HCT116 (cell line): ENCODE measurements at places on chromosomes 7 and 10. TPM values are rescaled to one million over a fixed set of nuclear protein-coding genes. Genes with fewer than 3 reads are reported as not detected.

GRCh38 chr10:132554053-132554990 lies 16.7 kb downstream of the INPP5A start:
- no peaks in the 10 kb centered on the region for H3K36me3 ChIP-seq
- no peak for DNase-seq
- H3K4me1 ChIP-seq = no peaks in the 10 kb centered on the region
- no peaks in the 10 kb centered on the region for H3K27me3 ChIP-seq

- H3K36me3 ChIP-seq = no peaks in the 10 kb centered on the region
- peaks cover 11% of the 10 kb centered on the region for H3K4me1 ChIP-seq
- no peak for DNase-seq
- H3K4me3 ChIP-seq = no peak overlapping the region
- H3K27ac ChIP-seq = no peak overlapping the region
Observed at GRCh38 chr10:86753051-86753450, 3.4 kb upstream of the BMPR1A start.

- no peaks in the 10 kb centered on the region for H3K27me3 ChIP-seq
- no peak for DNase-seq
- no peak overlapping the region for H3K4me3 ChIP-seq
Observed at GRCh38 chr7:155925682-155926081, 113.4 kb upstream of the SHH start.

DNA sequence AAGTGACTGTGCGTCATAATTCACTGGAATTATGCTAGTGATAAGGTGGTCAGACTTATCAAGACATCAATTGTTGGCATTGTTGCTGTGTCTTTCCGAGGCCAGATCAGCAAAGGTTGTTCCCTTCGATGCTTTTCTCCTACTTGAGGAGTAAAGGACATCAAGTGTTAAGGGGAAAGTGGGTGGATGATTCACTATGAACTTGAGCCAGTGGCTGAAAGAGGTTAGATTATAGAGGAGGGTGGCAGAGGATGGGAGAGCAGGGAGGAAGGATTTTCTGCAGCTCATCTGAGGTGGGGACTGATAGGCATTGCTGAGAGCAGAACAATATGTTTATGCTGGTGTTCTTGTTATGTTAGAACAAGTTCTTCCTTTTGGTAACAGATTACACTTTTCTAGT lies 131.4 kb upstream of the AGR3 start:
- DNase-seq = no peak
- no peak overlapping the region for H3K27ac ChIP-seq
- H3K27me3 ChIP-seq = no peaks in the 10 kb centered on the region
- no peak overlapping the region for H3K4me3 ChIP-seq
- no peaks in the 10 kb centered on the region for H3K4me1 ChIP-seq
- no peaks in the 10 kb centered on the region for H3K36me3 ChIP-seq

GRCh38 chr10:48364659-48365405 lies 58.4 kb downstream of the MAPK8 start:
- peaks cover 2% of the 10 kb centered on the region; the same call in 1 of the 2 replicates for H3K4me1 ChIP-seq
- no peak overlapping the region for H3K4me3 ChIP-seq
- H3K27ac ChIP-seq = no peak overlapping the region
- H3K36me3 ChIP-seq = no peaks in the 10 kb centered on the region
- no peak for DNase-seq

GRCh38 chr10:33066558-33067236 lies 108.7 kb upstream of the ITGB1 start:
- no peak overlapping the region for H3K4me3 ChIP-seq
- no peak overlapping the region for H3K27ac ChIP-seq
- peaks cover 6% of the 10 kb centered on the region; the same call in 1 of the 2 replicates for H3K4me1 ChIP-seq
- DNase-seq = no peak

- no peak overlapping the region for H3K4me3 ChIP-seq
- H3K36me3 ChIP-seq = no peaks in the 10 kb centered on the region
- H3K27me3 ChIP-seq = no peaks in the 10 kb centered on the region
- H3K27ac ChIP-seq = no peak overlapping the region
Observed at GRCh38 chr7:85851571-85852193, 664.8 kb upstream of the SEMA3D start.

DNA sequence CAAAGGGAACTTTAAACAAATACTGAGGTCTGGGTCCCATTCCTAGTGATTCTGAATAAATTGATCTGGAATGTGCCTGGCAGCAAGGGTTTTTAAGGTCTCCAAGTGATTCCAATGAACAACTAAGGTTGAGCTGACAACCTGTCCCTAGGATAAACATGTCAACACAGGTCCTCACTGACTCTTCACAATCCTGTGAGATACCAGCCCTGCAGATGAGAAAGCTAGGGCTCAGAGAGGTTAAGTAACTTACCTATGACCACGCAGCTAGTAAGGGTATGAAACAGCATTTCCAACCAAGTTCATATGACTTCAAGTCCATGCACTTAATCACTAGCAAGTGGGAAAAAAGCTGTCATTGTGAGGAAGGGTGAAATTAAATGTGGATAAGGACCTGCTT lies 44.0 kb downstream of the SEM1 start:
- H3K36me3 ChIP-seq = 0 out of 2 replicates have a peak, but pooled peaks cover 3% of the 10 kb centered on the region
- no peak overlapping the region for H3K27ac ChIP-seq

- H3K36me3 ChIP-seq = no peaks in the 10 kb centered on the region
- no peak for DNase-seq
- H3K4me3 ChIP-seq = no peak overlapping the region
- H3K4me1 ChIP-seq = no peaks in the 10 kb centered on the region
- no peak overlapping the region for H3K27ac ChIP-seq
Observed at GRCh38 chr10:43900571-43900970, 251.9 kb upstream of the ZNF32 start.

DNA sequence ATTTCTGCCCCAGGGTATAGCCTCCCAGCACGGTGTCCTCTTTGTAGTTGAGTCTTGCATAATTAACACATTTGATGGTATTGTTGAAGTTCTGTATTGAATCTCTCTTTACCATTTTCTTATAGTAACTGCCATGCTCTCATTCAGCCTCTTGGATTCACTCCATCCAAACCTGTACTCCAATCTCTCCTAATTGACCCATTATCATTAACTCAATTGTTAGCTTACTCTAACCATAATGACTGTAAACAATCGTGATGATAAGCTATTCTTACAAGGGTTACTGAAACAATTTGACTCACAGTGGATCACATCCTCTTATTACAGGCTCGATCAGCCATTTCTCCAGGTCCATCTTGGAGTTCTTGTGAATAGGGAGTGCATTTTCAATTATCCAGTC lies 191.9 kb upstream of the AGK start:
- H3K27ac ChIP-seq = no peak overlapping the region
- 0 out of 2 replicates have a peak, but pooled peaks cover 3% of the 10 kb centered on the region for H3K27me3 ChIP-seq
- no peak overlapping the region for H3K4me3 ChIP-seq
- no peaks in the 10 kb centered on the region for H3K4me1 ChIP-seq
- DNase-seq = no peak

DNA sequence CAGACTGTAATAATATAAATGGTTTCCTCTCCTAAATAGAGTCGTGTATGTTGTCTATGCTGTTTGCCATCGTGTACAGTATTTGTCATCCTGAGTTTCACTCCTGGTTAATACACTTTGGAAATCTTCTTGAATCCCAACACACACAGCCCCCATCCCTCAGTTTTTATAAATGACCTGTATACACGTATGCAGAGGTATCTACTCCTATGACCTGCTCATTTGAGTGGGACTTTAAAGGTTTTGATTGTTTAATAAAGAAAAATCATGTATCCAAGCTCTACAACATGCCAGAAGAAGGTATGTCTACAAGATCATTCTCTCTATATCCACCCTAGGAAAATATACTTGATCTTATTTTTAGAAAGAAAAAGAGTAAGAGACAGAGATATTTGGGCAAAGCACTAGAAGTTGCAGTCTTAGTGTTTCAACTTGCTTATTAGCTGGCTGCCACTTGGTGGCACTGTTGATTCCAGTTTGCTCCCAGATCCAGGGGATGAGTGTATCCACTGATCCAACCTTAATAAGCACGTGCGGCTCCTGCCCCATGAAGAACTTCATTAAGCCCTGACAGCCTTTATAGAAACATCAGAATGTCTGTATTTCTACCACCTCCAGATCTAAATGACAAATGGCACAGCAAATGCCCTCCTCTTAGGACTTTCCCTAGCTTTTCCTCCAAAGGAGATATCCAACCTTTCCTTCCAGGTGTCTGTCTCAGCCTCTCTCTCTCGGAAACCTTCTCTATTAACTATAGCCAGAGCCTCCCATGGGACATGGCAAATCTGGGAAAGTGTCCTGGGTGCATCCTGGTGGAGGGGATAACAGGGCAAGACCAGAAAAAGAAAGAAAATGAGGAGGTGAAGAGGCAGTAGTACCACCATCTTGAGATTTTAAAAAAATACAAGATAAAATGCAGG lies 181.6 kb upstream of the NEBL start:
- peaks cover 6% of the 10 kb centered on the region for H3K4me1 ChIP-seq
- no peak overlapping the region for H3K27ac ChIP-seq
- no peaks in the 10 kb centered on the region for H3K27me3 ChIP-seq
- no peaks in the 10 kb centered on the region for H3K36me3 ChIP-seq

The HABP2 gene
- total RNA-seq = 0.20 TPM

The SLC18A3 gene
- not detected for total RNA-seq

The DOCK1 gene
- total RNA-seq = 46.5 TPM

The PTN gene
- not detected for total RNA-seq

The HYAL4 gene
- total RNA-seq = not detected

The SLC16A12 gene
- not detected for total RNA-seq

The MET gene
- total RNA-seq = 200 TPM

The GARIN1A gene
- 0.49 TPM for total RNA-seq
